ENCODE measurements at places on chromosomes 5 and 9.

DNA sequence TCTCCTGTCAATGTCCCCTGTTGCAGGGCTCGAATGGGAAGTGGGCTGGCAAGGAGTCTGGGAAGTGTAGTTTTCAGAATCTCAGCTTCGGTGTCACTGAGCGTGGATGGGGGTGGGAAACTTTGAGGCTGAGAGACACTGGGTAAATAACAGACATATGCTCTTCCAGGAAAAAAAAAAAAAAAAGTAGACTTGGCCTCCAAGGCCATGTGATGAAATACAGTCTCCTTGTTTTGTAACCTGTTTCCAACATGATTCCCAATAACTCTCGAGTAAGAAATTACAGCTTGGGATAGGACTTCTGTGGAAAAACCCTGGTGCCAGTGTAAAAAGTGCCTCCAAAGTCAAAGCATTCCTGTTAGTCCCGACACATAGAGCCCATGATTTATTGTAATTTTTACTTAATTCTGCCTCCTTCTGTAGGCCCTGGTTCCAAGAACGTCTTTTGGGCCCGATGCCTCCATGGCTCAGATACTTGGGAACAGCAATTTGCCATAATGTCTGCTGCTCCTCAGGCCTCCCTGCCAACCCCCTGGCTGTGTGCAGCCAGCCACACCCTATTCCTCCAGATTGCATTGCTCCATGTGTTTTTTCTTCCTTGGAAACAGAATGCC, 119.5 kb upstream of the TNC start:
- DNase-seq, result no peak

- DNase-seq, result no peak
These were observed 161.3 kb downstream of the NIPBL start for GRCh38 chr5:37037840-37038239.

DNA sequence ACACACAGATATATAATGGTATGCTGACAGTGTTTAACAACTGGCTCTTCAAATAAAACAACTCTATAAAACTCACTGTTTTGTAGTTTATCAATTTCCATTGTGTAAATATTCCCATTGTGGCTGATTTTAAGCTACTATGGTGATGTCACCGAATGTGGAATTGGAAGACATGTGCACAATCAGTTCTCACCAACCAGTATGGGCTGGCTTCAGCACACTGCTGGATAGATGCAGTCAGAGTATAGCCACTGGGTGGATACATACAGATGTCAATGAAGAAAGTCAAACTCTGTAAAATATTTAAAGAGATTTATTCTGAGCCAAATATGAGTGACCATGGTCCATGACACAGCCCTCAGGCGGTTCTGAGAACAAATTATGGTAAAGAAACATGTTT, 475.9 kb upstream of the SMARCA2 start:
- no peak for DNase-seq

DNA sequence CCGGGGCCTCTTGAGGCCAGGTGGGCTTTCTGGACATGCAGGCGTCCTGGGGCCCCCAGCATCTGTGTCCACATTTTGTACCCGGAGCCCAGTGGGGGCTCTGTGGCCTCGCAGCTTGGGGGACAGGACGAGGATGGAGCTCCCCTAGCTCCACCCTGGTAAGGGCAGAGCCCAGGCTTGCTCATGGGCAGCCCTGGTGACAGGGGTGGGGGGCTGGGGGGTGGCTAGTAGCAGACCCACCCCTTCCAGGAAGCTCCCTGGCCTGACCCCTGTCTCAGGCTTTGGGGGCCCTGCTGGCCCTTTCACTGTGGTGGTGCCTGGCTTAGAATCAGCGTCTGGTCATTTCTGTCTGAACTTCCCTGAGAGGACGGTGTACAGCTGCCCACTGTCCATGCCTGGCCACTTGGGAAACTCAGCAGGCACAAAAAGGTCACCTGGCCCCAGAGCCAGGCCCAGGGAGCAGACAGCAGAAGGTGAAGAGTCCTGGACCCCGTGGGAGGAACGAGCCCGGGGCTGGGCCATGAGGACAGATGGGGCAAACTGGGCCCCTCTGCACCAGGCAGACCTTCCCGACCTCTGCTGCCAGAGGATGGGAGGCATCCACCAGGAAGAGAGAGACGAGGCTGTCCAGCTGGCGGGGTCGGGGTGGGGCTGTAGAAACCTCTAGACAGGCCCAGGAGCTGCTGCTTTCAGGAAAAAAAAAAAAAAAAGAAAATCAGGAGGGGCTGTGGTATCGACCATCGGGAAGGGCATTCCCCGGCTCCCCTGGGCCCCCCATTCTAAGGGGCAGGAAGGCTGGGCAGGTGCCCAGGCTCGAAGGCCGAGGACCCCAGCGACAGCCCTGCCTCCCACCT, 52.8 kb downstream of the EXD3 start:
- peak; percentile 80 for DNase-seq

- peak; percentile 76 for DNase-seq
These were observed 354.4 kb downstream of the ADAMTS6 start for GRCh38 chr5:65127161-65127901.

DNA sequence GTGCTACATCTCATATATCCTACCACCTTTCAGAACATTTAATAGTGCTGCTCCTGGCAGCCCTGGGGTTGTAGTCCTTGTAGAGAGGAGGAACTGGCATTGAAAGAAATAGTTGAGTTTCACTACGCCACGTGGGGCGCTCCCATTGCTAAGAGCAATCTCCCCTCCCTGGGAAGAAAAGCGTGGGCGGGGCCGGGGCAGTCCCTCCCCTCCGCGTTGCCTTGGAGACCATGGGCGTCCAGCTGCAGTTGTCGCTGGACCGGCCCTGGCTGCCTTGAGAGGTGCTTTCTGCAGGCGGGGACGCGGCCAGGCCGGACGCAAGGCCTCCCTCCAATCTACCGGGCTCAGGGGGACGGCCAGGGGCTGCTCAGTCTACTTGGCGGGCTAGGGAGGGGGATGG, 368 bp upstream of the CCDC180 start:
- DNase-seq, result peak; percentile 86

- no peak for DNase-seq
These were observed 6.1 kb upstream of the ZNF79 start for GRCh38 chr9:127418037-127418471.

GRCh38 chr9:14356351-14357265, 42.7 kb upstream of the NFIB start:
- peak; percentile 71 for DNase-seq

GRCh38 chr9:133634081-133634691, 2.0 kb upstream of the DBH start:
- peak; percentile 65 for DNase-seq

GRCh38 chr9:69637193-69637816, 34.9 kb downstream of the APBA1 start:
- no peak for DNase-seq

DNA sequence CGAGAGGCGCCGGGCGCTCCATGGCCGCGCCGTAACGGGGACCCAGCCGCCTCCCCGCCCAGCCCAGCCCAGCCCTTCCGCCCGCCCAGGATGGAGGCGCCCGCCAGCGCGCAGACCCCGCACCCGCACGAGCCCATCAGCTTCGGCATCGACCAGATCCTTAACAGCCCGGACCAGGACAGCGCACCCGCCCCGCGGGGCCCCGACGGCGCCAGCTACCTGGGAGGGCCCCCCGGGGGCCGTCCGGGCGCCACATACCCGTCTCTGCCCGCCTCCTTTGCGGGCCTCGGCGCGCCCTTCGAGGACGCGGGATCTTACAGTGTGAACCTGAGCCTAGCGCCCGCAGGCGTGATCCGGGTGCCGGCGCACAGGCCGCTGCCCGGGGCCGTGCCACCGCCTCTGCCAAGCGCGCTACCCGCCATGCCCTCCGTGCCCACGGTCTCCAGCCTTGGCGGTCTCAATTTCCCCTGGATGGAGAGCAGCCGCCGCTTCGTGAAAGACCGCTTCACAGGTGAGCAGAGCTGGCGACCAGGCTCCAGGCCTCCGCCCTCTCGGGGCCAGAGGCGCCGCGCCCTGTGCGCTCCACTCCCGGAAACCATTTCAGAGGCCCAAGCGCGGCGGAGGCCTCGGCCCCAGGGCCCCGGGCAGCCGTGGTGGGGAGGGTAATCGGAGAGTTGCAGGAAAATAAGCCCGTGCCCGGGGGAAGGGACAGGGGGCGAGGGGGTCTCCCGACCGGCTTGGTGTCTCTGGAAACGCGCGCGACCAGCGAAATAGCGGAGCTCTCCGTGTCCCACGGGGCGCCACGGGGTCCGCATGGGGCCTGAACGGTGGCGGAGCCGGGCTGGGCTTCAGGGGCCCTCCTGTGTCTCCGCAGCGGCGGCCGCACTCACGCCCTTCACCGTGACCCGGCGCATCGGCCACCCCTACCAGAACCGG, 496 bp downstream of the TLX3 start:
- DNase-seq, result no peak

- DNase-seq, result peak; percentile 45
These were observed 150.8 kb upstream of the PPP1R26 start for GRCh38 chr9:135328485-135329417.

DNA sequence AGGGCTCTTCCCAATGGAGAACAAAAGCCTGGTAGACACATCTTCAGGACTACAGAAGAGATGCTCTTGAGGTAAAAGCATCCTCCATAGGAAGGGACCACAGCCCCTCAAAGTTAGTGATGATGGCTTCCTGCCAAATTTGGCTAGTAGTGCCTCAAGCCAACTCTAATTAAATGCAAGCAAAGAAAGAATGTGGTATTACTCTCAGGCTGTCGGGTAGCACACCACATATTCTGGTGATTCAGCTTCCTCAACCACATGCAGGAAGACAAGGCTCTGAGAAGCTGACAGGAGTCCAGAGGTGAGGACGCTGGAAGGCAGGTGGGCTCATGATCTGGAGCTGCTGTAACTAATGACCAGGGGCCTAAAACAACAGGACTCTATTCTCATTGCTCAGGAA, 37.2 kb upstream of the S1PR3 start:
- DNase-seq, result no peak

DNA sequence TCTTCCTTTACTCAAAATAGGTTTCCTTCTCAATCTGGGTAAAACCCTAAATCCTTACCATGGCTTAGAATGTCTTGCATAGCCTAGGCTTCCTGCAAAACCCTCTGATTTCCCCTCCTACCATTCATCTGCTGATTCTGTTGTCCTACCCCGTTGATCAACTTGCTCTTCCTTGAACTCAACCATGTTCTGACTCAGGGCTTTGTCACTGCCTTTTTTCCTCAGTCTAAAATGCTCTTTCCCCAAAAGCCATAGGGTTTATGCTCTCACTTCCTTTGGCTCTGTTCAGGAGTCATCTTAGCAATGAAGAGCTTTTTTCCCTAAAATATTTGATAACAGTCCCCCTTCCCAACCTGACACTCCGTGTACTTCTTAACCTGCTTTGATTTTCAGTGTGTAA, 79.4 kb upstream of the IZUMO3 start:
- DNase-seq, result no peak

DNA sequence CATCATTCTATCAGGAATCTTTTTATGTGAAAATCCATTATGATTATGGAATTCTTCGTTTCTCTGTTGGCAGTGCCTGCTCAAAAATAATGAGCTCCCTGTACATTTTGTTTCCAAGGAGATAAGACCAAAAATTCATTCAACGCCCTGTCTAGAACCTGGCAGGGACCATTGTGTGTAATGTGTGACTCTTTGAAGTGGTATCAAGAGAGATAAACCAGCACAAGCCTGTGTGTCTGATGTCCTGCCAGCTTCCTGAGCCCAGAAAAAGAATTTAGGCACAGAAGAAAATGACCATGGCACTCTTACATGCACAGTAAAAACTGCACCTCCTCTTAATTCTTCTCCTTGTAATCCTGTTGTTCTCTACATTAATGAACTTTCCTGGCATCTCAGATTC, 177.4 kb downstream of the SAXO1 start:
- no peak for DNase-seq

DNA sequence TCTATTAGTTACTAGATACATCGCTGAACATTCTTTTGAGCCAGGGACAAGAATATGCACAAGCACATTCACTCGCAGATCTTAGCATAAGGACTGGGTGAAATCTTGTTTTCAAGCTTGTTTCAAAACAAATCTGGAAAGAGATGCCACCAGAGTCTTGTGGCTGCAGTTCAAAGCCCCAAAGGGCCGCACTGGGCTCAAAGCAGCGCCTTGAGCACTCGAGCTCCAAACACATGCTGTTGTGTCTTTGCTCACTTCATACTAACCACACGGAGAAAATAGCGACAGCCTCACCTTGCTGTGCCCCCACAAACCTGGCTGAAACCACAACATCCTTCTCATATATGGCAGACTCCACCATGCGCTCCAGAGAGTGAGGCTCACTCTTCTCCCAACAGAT, 34.2 kb upstream of the IL7R start:
- no peak for DNase-seq

Data from osteoblast (primary cell).